GM23248 (cell line): ENCODE measurements at places on chromosomes 12 and 14.

GRCh38 chr12:6292606-6293005, 17.9 kb upstream of the PLEKHG6 start:
- H3K36me3 ChIP-seq: no peaks in the 10 kb centered on the region
- no peaks in the 10 kb centered on the region for H3K27me3 ChIP-seq
- DNase-seq: peak; percentile 92
- H3K4me1 ChIP-seq: peaks cover 25% of the 10 kb centered on the region
- H3K4me3 ChIP-seq: no peak overlapping the region

GRCh38 chr14:73055251-73055650, 3.1 kb upstream of the RBM25 start:
- peaks cover 11% of the 10 kb centered on the region for H3K4me1 ChIP-seq
- no peak overlapping the region for H3K27ac ChIP-seq
- no peaks in the 10 kb centered on the region for H3K36me3 ChIP-seq
- no peak overlapping the region for H3K4me3 ChIP-seq
- H3K27me3 ChIP-seq: no peaks in the 10 kb centered on the region

GRCh38 chr12:131371401-131372170, 339.3 kb upstream of the SFSWAP start:
- no peak overlapping the region for H3K4me3 ChIP-seq
- peak; percentile 12 for DNase-seq
- no peaks in the 10 kb centered on the region for H3K4me1 ChIP-seq
- H3K27ac ChIP-seq: no peak overlapping the region
- no peaks in the 10 kb centered on the region for H3K27me3 ChIP-seq
- H3K36me3 ChIP-seq: no peaks in the 10 kb centered on the region

- no peaks in the 10 kb centered on the region for H3K27me3 ChIP-seq
- no peak overlapping the region for H3K4me3 ChIP-seq
- no peaks in the 10 kb centered on the region for H3K4me1 ChIP-seq
- no peak overlapping the region for H3K27ac ChIP-seq
- DNase-seq: no peak
Measured at GRCh38 chr14:78417532-78417931, 247.4 kb downstream of the NRXN3 start.

- no peak overlapping the region for H3K27ac ChIP-seq
- H3K36me3 ChIP-seq: no peaks in the 10 kb centered on the region; the same call in 1 of the 2 replicates
- H3K4me3 ChIP-seq: no peak overlapping the region
- peaks cover 6% of the 10 kb centered on the region for H3K4me1 ChIP-seq
- peak; percentile 72 for DNase-seq
- no peaks in the 10 kb centered on the region for H3K27me3 ChIP-seq
Measured at GRCh38 chr14:59208224-59208814, 19.9 kb downstream of the DAAM1 start.

DNA sequence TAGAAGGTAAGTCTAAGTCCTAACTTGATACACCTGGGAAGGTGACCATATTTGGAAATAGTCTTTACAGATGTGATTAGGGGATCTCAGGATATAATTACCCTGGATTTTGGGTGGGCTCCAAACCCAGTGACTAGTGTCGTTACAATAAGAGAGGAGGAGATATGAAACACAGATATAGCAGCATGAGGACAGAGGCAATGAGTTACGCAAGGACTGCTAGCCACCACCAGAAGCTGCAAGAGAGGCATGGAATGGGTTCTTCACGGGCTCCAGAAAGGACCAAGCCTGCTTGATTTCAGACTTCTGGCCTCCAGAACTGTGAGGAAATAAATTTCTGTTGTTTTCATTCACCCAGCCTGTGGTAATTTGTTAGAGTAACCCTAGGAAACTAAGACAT, 28.6 kb downstream of the FGFR1OP2 start:
- no peaks in the 10 kb centered on the region for H3K27me3 ChIP-seq
- H3K27ac ChIP-seq: no peak overlapping the region
- H3K4me3 ChIP-seq: no peak overlapping the region
- no peak for DNase-seq
- peaks cover 28% of the 10 kb centered on the region for H3K36me3 ChIP-seq

GRCh38 chr12:2976581-2976996, 17.4 kb downstream of the TEAD4 start:
- no peaks in the 10 kb centered on the region for H3K36me3 ChIP-seq
- H3K27ac ChIP-seq: no peak overlapping the region
- DNase-seq: no peak
- no peak overlapping the region for H3K4me3 ChIP-seq
- H3K4me1 ChIP-seq: no peaks in the 10 kb centered on the region

DNA sequence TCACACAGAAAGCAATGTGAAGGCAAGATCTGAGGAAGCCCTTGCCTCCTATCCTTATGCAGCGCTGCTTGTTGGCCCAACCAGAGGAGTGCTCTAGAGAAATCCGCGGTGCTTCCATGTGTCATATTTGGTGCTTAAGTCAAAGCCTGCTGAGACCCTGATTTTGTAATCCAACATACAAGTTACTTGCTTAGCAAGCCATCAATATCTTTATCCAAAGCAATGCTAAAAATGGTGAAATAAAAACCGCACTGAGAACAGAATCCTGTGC, 250.0 kb downstream of the MED13L start:
- no peaks in the 10 kb centered on the region for H3K36me3 ChIP-seq
- no peak overlapping the region for H3K27ac ChIP-seq
- DNase-seq: no peak
- H3K4me3 ChIP-seq: no peak overlapping the region

DNA sequence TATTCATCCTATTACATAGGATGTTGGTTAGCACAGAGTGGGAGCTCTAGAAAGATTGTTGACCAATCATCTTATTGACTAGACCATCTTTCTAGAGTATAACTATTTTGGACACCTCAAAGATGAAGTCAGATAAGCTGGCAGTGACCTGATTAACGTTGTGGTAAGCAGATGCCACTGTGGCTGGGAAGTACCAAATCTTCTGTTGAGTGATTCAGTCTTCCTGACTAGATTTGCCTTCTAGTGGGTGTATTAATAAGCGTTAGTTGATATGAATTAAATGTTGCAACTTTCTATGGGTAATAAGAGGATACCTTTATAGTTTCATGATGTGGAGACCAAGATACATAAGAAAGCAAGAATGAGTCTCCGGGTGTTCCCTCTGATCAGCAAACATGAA, 51.2 kb upstream of the HELB start:
- no peak for DNase-seq
- H3K4me1 ChIP-seq: no peaks in the 10 kb centered on the region
- no peaks in the 10 kb centered on the region; the same call in 1 of the 2 replicates for H3K36me3 ChIP-seq
- H3K27ac ChIP-seq: no peak overlapping the region
- H3K27me3 ChIP-seq: no peaks in the 10 kb centered on the region

GRCh38 chr12:132415327-132416120, 74.4 kb upstream of the FBRSL1 start:
- H3K27ac ChIP-seq: no peak overlapping the region
- peaks cover 4% of the 10 kb centered on the region; the same call in 1 of the 2 replicates for H3K4me1 ChIP-seq
- peaks cover 37% of the 10 kb centered on the region for H3K27me3 ChIP-seq
- no peak for DNase-seq
- H3K4me3 ChIP-seq: no peak overlapping the region

- peak; percentile 42 for DNase-seq
- no peaks in the 10 kb centered on the region for H3K36me3 ChIP-seq
- H3K27me3 ChIP-seq: peaks cover 3% of the 10 kb centered on the region; the same call in 1 of the 2 replicates
Measured at GRCh38 chr12:53327435-53328042, 6.1 kb upstream of the AAAS start.

DNA sequence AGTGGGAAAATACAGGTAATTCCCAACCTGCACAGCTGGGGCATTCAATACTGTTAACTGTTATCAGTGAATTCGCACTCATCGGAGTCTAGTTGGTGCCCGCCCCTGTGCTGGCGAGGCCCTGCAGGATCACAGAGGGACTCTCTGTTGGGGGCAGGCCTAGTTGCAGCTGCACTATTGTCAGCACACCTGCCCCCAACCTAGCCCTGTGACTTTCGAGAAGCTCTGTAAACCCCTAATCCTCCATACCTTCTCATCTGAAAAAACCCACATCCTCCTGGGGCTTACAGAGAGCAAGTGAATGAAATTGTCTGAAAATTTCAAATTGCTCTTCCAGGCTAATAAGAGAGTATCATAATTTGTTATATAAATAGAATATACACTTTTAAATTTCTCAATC, 132.2 kb upstream of the NUDT4 start:
- H3K36me3 ChIP-seq: no peaks in the 10 kb centered on the region
- DNase-seq: no peak
- H3K27ac ChIP-seq: no peak overlapping the region
- peaks cover 20% of the 10 kb centered on the region for H3K4me1 ChIP-seq
- no peak overlapping the region for H3K4me3 ChIP-seq

GRCh38 chr12:131795064-131795463, 33.1 kb upstream of the MMP17 start:
- DNase-seq: no peak
- H3K4me3 ChIP-seq: no peak overlapping the region
- H3K36me3 ChIP-seq: peaks cover 18% of the 10 kb centered on the region
- no peak overlapping the region for H3K27ac ChIP-seq

DNA sequence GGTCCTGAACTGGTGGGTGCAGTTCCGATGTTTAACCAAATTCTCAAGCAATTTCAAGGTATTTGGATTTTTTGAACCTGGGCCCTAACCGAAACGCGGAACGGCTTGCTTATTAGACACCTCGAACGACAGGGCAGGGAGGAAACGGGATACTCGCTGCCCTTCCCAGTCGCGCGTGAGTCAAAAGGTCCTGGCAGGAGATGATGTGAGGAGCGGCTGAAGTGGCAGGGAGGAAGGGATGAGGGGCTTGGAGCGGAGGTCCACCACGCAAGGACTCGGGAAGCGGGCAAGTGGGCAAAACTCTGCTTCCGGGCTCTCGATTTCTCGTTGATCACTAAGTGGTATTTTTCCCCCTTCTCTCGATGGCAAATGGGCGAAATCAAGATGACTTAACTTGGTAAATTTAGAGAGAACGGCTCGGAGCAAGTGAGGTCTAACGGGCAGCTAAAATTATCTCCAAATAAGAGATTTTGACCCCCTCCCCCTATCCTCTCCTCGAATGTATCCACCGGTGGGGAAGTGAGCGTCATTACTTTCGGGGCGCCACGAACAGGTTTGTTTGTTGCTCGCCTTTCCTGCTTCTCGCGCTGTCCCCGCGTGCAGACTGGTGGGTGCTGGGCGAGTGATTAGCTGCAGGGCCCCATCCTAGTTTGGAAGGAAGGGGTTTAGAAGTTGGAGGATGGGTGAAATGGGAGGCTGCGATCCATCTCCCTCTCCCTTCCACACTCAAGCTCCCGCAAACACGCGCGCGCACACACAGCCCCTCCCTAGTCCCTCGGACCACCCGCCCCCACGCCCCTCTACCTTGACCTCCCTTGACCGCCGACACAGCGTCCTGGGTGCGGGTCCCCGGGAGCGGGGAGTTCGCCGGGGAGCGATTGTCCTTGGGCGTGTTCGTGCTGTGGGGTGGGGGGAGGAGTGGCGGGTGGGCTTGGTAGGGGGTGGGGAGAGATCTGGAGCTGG, 986 bp upstream of the NTF3 start:
- peaks cover 6% of the 10 kb centered on the region; the same call in 1 of the 2 replicates for H3K4me1 ChIP-seq
- H3K27me3 ChIP-seq: peaks cover 66% of the 10 kb centered on the region
- H3K4me3 ChIP-seq: peak overlapping the region; percentile 77
- no peaks in the 10 kb centered on the region for H3K36me3 ChIP-seq

- H3K4me3 ChIP-seq: no peak overlapping the region
- no peaks in the 10 kb centered on the region for H3K36me3 ChIP-seq
- H3K4me1 ChIP-seq: no peaks in the 10 kb centered on the region
- DNase-seq: peak; percentile 25
- no peak overlapping the region for H3K27ac ChIP-seq
- H3K27me3 ChIP-seq: no peaks in the 10 kb centered on the region
Measured at GRCh38 chr12:91628656-91629055, 446.0 kb upstream of the DCN start.

- H3K27ac ChIP-seq: peak overlapping the region; percentile 97
- H3K4me1 ChIP-seq: peaks cover 8% of the 10 kb centered on the region
- H3K36me3 ChIP-seq: no peaks in the 10 kb centered on the region
- H3K27me3 ChIP-seq: no peaks in the 10 kb centered on the region
- peak; percentile 99 for DNase-seq
- H3K4me3 ChIP-seq: 0 out of 2 replicates have a peak overlapping the region, but pooled peaks have one; percentile 2
Measured at GRCh38 chr14:50955373-50956043, 11.2 kb upstream of the PYGL start.

GRCh38 chr12:115257791-115258190, 573.8 kb upstream of the TBX3 start:
- no peaks in the 10 kb centered on the region for H3K27me3 ChIP-seq
- H3K4me1 ChIP-seq: peaks cover 18% of the 10 kb centered on the region
- no peak overlapping the region for H3K4me3 ChIP-seq
- peak; percentile 70 for DNase-seq
- no peaks in the 10 kb centered on the region for H3K36me3 ChIP-seq

DNA sequence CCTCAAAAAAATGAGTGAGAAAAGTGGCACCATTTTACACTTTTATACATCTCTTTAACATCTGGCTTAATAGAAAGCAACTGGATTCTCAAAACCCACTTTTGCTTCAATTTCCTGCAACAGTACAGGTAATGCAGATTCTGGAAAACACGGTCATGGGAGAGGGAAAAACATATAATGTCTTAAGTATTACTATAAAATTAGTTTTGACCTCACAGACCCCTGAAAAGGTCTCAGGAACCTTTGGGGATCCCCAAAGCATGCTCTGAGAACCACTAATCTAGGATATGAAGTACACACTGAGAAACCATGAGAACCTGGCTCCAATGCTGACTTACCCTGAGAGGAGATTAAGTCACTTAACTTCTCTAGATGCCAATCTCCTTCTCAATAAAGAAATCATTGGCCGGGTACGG, 64.7 kb downstream of the PPP2R5E start:
- H3K36me3 ChIP-seq: no peaks in the 10 kb centered on the region
- no peaks in the 10 kb centered on the region for H3K27me3 ChIP-seq
- DNase-seq: no peak
- H3K4me1 ChIP-seq: peaks cover 18% of the 10 kb centered on the region
- no peak overlapping the region for H3K4me3 ChIP-seq

DNA sequence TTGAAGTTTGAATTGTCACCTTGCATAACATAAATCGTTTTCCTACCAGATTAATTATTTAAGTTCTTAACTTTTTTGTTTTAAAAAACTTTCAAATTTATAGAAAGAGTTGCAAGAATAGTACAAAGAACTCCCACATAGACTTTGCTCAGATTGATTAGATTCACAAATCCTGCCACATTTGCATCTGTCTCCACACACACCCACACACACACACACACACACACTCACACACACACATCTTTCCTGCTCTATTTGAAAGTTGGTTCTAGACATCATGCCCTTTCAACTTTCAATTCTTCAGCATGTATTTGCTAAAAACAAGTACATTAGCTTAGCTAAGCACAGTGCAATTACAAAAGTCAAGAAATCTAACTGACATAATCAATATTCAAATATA, 184.0 kb downstream of the ITPR2 start:
- no peak for DNase-seq
- no peak overlapping the region for H3K27ac ChIP-seq
- no peaks in the 10 kb centered on the region for H3K27me3 ChIP-seq
- H3K4me1 ChIP-seq: peaks cover 26% of the 10 kb centered on the region
- no peak overlapping the region for H3K4me3 ChIP-seq

- H3K4me1 ChIP-seq: no peaks in the 10 kb centered on the region
- H3K36me3 ChIP-seq: no peaks in the 10 kb centered on the region
- no peak for DNase-seq
- no peak overlapping the region for H3K4me3 ChIP-seq
- no peaks in the 10 kb centered on the region for H3K27me3 ChIP-seq
Measured at GRCh38 chr12:38728894-38729293, 176.5 kb downstream of the CPNE8 start.

- H3K36me3 ChIP-seq: peaks cover 7% of the 10 kb centered on the region; the same call in 1 of the 2 replicates
- no peak overlapping the region for H3K27ac ChIP-seq
- H3K4me1 ChIP-seq: no peaks in the 10 kb centered on the region
- no peak for DNase-seq
Measured at GRCh38 chr12:32296567-32296966, 102.8 kb upstream of the FGD4 start.
